Temporal lobe (tissue), 4 donors: ENCODE measurements at places on chromosomes 11 and 22. TPM values are rescaled to one million over a fixed set of nuclear protein-coding genes. Genes with fewer than 3 reads are reported as not detected.

The HEPN1 gene
- not detected for total RNA-seq

The WNT11 gene
- 6.4 TPM for total RNA-seq

The MS4A7 gene
- 1.7 TPM for total RNA-seq

The DEUP1 gene
- total RNA-seq: 0.49 TPM

The MPZL2 gene
- total RNA-seq: 3.0 TPM

The ARHGAP20 gene
- 52.4 TPM for total RNA-seq

The ZDHHC8 gene
- 6.6 TPM for total RNA-seq

The OR51B4 gene
- total RNA-seq: not detected

The NRGN gene
- 1.5 TPM for total RNA-seq

The DSCAML1 gene
- total RNA-seq: 9.1 TPM

The OR5B21 gene
- not detected for total RNA-seq

The PHETA2 gene
- total RNA-seq: 2.5 TPM

The KIF18A gene
- 3.4 TPM for total RNA-seq

The PIWIL4 gene
- 5.9 TPM for total RNA-seq

The CHRM1 gene
- total RNA-seq: 8.9 TPM

The TTLL12 gene
- 26.1 TPM for total RNA-seq

The INSC gene
- not detected for total RNA-seq

The APOL1 gene
- total RNA-seq: 0.74 TPM

The BRSK2 gene
- total RNA-seq: 31.7 TPM
